CMK (cell line): ENCODE measurements at places on chromosomes 16 and 17.

- no peak for DNase-seq
Measured at GRCh38 chr17:72432881-72433280, 312.1 kb downstream of the SOX9 start.

- no peak for DNase-seq
Measured at GRCh38 chr16:53465606-53466280, 31.5 kb downstream of the RBL2 start.

DNA sequence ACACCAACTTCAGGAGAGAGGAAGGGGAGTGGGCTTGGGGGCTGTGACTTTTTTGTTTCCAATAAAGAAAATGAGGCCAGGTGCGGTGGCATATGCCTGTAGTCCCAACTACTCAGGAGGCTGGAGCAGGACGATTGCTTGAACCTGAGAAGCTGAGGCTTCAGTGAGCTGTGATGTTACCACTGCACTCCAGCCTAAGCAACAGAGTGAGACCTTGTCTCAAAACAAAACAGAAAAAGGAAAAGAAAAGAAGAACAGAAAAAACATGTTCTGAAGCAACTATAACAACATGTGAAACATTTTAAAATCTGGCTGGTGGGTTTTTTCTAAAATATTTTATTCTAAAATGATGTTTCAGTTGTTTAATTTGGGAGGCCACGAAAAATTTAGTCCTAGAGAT lies 554.0 kb upstream of the ZFHX3 start:
- DNase-seq = no peak

DNA sequence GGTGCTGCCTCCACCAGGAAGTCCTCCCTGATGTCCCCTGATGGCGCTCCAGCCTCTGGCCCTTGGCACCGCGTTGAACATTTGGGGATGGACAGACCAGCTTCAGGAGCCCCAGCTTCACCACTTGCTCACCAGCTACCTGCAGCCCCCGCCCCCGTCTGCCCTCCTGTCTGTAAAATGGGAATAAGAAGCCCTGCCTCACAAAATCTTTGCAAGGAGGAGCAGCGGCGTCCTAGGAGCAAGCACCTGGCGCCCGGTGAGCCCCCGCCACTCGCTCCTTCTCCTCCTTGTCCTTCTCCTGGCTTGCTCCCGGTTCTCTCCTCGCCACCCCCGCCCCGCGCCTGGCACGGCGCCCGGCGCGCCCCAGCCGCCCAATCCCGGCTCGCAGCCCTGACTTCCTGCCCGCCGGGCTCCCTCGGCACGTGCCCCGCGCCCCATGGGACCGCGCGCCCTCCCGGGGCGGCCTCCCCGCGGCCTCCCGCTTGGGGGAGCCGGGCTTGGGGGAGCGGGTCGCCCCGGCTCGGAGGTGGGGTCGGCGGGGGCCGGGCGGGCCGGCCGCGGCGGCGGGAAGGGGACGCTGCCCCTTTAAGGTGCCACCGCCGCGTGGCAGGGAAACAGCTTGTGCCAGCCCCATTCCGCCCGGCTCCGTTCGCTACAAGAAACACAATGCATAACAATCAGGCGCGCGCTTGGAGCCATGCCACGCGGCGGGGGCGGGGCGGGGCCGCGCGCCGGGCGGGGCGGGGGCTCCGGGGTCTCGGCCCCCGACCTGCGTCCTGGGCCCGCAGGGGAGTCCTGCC lies 9.1 kb upstream of the PPP1R1B start:
- no peak for DNase-seq

GRCh38 chr16:89436366-89436765 lies 54.0 kb downstream of the ANKRD11 start:
- no peak for DNase-seq

DNA sequence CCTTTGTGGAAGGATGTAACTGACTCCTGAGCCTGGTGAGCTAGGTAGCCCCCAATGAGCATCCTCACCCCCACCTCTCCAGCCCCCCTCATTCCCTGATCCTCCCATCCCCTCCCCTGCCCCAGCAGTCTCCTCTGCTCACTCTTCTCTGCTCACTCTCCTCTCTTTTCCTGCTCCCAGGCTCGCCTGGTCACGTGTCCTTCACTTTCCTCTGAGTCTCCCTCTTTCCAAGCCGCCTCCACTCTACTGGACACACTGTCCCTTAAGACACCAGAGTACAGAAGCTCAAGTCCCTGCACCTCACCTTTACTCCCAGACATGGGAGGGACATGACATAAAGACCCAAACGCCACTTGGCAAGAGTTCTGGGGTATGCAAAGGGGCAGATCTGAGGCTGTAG lies 76.3 kb upstream of the RBL2 start:
- DNase-seq = no peak

DNA sequence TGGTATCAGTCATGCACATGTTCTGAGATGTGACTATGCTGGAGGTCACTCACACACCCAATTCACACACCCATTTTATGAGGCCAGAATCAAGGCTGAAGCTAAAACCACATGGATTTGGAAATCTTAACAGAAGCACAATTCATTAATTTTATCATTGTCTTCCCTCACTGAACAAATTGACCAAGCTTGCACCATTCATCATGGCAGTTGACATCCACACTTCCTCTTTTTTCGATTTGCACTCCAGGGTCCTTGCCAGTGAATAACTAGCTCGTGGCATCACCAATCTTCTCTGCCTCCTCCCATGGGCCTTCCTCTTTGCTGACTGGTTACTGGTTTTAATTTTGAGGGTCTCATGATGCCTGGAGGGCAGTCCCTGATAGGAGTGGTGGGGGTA lies 123.0 kb upstream of the ASIC2 start:
- no peak for DNase-seq
